ENCODE measurements at places on chromosomes 11 and 22.

GRCh38 chr11:76766521-76766920 lies 16.6 kb upstream of the TSKU start:
- no peak for DNase-seq

- no peak for DNase-seq
Observed at GRCh38 chr11:120121336-120121735, 16.6 kb downstream of the TRIM29 start.

GRCh38 chr11:117187799-117188481 lies 9.4 kb downstream of the SIDT2 start:
- peak; percentile 26 for DNase-seq

GRCh38 chr11:898540-899190 lies 11.9 kb downstream of the CHID1 start:
- no peak for DNase-seq

DNA sequence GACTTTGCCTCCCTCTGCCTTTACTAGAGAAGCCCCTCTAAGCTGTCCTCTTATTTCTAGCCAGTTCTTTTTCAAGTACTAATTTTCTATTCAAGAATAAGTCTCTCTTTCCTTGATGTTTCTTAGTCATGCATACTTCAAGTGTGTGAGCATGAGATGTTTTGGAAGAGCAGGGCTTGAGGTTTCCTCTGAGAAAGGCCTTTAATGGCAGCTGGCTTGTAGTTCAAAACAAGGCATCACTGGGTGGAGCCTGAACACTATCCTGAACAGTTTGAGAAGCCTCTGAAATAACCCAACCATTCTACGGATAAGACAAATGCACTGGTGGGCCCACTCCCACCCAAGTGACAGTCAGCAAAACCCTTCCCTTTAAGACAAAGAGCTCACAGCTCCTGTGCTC lies 37.6 kb downstream of the CLDN25 start:
- no peak for DNase-seq

- DNase-seq, result no peak
Observed at GRCh38 chr11:115298300-115299012, 205.8 kb downstream of the CADM1 start.

GRCh38 chr22:35601743-35602615 lies 15.2 kb downstream of the MB start:
- DNase-seq, result no peak

GRCh38 chr11:70353900-70354568 lies 44.3 kb upstream of the CTTN start:
- no peak for DNase-seq

DNA sequence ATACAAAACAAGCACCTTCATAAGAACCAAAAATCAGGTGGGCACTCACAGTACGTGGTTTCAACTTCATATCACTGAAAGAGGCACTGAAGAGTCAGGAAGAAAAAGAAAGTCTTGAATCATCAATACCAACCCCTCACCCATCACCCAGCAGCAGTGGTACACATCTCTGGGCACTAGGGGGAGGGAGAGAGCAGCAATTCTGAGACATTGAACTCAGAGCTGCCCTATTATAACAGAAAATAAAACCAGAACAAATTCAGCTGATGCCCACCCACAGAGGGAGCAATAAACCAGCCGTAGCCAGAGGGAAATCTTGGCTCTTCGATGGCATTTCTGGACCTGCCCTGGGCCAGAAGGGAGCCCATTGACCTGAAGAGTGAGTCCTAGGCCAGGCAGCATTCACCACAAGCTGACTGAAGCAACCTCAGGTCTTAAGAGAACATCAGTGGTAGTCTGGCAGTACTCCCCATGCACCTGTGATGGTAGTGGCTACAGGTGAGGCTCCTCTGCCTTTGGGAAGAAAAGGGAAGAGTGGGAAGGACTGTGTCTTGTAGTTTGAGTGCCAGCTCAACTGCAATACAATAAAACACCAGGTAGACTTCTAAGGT lies 42.2 kb upstream of the FAM181B start:
- no peak for DNase-seq

DNA sequence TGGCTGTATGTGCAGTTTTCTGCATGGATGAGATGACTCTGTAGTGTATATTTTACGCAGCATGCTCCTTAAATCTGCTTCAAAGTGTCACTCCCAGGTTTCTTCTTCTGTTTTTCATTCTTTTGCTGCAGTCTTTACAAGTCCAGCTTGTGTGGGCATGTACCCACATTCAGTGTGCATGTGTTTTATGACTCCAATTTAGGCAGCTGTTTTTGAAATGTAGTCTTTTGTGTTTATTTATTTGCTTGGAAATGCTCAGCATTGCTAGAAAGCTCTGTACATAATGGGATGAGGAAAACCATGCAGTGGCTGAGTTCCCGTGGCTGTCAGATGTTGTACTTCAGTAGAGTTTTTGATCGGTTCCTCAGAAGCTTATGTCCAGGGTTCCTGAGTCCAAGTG lies 138.5 kb downstream of the ARHGAP42 start:
- no peak for DNase-seq

GRCh38 chr11:8698917-8699441 lies 16.4 kb downstream of the RPL27A start:
- DNase-seq, result peak; percentile 34

DNA sequence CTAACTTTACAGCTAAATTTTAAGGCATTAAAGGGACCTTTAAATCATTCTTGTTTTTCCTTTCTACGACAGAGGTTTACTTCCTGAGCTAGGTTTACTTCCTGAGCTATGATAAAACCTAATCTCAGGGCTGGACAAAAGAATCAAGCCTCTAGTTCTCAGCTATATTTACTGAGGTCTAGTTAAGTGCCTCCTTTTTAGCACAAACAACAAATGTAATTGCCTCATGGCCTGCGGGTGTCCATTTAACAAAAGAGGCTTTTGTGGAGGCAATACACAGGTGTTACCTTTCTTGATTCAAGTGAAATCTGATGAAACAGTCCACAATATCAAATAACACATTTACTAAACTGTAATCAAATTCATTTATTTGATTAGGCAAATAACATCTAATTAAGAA lies 67.3 kb downstream of the IMMP1L start:
- DNase-seq, result no peak

GRCh38 chr22:36068776-36069344 lies 40.2 kb upstream of the RBFOX2 start:
- DNase-seq, result no peak

DNA sequence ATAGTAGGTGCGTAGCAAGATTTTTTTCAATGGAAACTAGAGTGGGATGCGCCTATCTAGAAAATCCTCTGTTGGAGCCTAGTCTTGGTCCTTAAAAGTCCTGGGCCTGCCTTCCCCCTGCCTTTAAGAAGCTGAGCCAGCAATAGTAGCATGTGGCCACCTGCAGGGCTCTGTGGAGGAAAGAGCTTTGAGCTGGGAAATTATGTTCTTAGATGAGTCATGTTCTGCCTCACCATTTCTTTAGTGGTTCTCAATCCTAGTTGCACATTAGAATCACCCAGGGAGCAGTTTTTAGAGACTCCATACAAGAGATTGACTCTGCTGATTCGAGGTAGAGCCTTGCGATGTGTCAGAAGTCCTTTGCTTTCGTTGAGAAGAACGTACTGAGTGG lies 133.5 kb downstream of the COMMD9 start:
- DNase-seq, result no peak

DNA sequence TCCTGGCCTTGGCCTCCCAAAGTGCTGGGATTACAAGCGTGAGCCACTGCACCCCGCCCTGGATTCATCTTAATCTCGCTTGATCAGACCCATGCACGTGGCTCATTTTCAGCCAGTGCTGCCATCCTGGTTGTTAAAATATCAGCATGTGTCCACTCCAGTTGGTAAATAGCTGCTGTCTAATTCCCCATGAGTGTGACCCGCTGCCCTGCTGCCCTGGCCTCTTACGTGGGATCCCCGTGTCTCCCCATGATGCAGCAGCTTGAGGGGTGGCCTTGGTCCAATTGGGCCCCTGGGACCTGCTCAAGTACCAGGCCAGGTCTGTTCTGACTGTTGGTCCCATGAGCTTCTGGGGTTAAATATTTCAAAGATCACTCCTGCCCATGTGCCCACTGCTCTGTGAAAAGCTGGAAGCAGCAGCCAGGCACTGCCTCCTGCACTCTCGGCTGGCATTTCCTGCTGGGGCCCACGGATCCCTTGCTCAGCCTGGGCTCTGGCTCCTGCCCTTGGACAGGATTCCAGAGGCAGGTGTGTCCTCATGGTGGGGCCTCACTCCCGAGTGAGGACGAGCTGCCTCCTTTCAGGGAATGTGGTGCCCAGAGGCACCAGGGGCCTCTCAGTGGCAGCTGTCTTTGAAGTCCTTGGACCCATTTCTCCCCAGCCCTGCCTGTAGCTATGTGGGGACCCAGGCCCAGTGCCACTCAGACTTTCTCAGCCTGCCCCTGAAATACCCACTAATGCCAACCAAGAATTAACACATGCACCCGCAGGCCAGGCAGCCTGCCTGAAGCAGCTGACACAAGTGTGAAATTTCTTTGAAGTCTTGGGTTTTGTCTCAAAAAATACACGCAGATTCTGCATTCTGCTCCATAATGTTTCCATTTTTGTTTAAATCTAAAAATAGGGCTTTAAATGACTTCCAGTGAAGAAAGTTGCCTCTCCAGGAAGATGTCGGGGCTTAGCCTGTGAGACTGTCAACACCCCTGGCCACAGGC lies 38.1 kb upstream of the PRDM11 start:
- peak; percentile 51 for DNase-seq

GRCh38 chr11:15692739-15693138 lies 578.0 kb downstream of the INSC start:
- DNase-seq, result no peak

DNA sequence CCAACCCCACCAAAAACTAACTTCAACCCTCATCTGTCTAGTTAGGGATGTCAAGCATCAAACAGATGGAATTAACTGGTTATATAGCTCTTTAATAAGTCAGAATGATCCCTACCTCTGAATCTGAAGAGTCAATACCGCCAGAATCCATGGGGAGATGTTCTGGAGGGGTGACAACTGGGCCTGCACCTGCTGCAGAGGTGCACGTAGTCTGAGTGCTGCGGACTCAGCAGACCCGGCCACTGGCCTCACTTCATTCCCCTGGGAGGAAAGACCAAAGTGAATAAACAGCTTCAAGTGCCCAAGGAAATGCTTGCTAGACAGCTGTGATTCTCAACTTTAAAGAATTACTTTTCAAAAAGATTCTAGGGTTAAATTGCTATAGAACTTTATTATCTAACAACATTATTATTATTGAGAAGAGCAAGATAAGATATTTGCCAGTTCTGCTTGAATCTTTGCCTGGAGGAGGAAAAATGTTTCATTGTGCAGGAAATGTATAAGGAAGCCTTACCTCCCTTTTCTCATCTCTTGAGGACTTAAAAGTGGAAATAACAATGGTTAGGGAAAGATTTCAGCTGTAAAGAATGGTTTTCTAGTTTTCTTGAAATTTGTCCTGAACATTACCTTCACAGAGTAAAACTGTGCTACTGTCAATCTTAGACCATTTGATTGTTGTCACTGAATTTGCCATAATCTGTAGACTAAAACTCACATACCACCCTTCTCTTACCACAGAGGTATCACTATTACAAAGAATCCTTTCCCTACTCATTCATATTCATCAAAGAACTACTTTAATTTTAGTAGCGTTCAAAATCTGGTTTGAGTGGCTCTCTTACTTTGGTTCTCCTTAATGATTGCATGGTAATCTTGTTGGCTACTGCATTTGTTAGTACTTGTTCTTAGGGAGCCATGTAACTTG lies 4.2 kb downstream of the XBP1 start:
- DNase-seq, result no peak

GRCh38 chr11:68632802-68633201 lies 51.5 kb upstream of the GAL start:
- no peak for DNase-seq

DNA sequence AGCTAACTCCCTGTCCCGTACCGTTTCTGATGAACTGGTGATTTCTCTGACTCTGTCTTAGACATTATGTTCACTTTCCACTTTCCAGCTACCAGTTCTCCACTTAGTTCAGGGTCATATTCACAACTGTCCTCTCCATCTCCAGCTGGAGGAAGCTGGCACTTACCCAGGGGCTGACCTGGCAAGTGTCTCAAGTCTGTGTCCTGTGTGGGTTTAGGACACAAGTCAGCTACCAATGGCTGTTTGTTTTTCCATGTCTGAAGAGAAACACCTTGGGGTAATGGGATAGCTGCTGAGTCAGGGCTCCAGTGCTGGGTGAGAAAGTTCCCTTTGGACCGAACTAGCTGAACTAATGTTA lies 134.4 kb downstream of the CSNK2A3 start:
- DNase-seq, result no peak

DNA sequence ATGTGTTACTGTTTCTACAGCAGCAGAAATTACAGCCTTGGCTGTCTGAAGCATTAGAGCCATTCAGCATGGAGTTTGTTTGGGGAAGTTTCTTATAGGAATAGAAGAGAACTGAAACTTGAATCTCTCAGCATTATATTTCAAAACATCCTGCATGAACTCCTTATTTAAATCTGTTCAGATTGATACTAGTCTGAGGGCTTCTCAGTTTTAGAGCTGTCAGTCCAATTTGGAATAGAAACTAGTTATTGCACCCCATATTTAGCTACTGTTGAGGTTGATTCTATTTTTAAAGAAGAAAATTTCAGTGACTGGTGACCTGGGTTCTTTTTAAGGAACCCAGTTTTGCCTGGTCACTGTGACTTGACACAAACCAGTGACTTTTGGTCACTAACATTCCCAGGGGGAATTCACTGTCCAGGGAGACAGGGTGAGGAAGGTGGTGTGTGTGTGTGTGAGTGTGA lies 126.0 kb upstream of the TTC12 start:
- no peak for DNase-seq

- no peak for DNase-seq
Observed at GRCh38 chr11:17921659-17922415, 91.0 kb downstream of the SERGEF start.

DNA sequence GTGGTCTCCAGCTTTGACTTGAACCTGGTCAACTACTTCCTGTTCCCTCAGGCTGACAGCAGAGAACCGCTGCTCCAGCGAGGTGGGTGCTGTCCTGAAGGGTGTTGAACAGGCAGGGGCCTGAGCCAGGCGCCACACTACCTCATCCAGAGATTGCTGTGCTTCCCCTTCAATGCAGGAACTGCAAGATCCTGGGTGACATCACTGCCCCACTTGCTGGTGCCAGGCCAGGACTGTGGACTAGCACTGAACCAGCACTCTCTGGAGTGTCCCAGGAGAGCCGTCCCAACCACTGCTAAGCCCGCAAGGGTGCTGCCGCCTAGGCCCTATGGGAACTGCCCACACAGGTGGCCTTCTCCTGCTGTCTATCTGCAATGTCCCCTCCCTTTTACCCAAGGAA lies 51.7 kb downstream of the GAB4 start:
- no peak for DNase-seq

DNA sequence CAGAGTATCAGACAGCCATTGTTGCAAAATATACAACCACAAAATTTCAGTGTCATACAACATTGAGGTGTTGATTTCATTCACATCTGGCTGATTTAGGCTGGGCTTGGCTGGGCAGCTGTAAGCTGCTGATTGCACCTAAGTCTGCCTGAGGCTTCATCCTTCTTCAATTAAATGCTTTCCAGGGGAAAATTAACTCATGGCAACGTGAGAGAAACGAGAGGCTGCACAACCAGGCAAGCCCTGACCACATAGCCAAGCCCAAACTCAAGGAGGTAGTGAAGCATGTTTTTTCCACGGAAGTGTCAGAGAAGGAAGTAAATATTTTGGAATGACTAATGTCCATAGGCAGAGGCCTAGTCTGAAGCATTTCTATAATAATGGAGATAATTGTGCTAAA lies 273.8 kb upstream of the ZC3H12C start:
- no peak for DNase-seq

Data from right forelimb (tissue), 1 donor.